ENCODE measurements at places on chromosomes 4 and X. TPM values are rescaled to one million over a fixed set of nuclear protein-coding genes. Genes with fewer than 3 reads are reported as not detected.

PARM1 gene
- total RNA-seq = 4.5 TPM

SOWAHB gene
- total RNA-seq = 6.3 TPM

MAGEA3 gene
- 3.0 TPM for total RNA-seq

MTHFD2L gene
- total RNA-seq = 34.0 TPM

RASL11B gene
- total RNA-seq = 0.07 TPM

TACR3 gene
- total RNA-seq = not detected

VGLL1 gene
- 5.3 TPM for total RNA-seq

GPR173 gene
- total RNA-seq = 2.2 TPM

P2RY4 gene
- total RNA-seq = not detected

TBX22 gene
- not detected for total RNA-seq

Measured in PC-3 (cell line).